ENCODE measurements at places on chromosomes 3 and 15. TPM values are rescaled to one million over a fixed set of nuclear protein-coding genes. Genes with fewer than 3 reads are reported as not detected.

RETNLB gene
- not detected for polyA plus RNA-seq

SLC28A1 gene
- not detected for polyA plus RNA-seq

UBP1 gene
- polyA plus RNA-seq, result 9.0 TPM

OIP5 gene
- 0.18 TPM for polyA plus RNA-seq

NR1I2 gene
- polyA plus RNA-seq, result 0.41 TPM

FAM107A gene
- not detected for polyA plus RNA-seq

EPM2AIP1 gene
- polyA plus RNA-seq, result 6.1 TPM

OSBPL10 gene
- 0.03 TPM for polyA plus RNA-seq

BNIP2 gene
- 92.2 TPM for polyA plus RNA-seq

KBTBD12 gene
- not detected for polyA plus RNA-seq

INTS14 gene
- polyA plus RNA-seq, result 20.4 TPM

GRCh38 chr3:166580561-166580960 is 743.3 kb upstream of the BCHE start:
- no peak overlapping the region for H3K4me3 ChIP-seq
- H3K36me3 ChIP-seq, result no peaks in the 10 kb centered on the region
- no peaks in the 10 kb centered on the region for H3K4me1 ChIP-seq
- H3K27ac ChIP-seq, result no peak overlapping the region

DNA sequence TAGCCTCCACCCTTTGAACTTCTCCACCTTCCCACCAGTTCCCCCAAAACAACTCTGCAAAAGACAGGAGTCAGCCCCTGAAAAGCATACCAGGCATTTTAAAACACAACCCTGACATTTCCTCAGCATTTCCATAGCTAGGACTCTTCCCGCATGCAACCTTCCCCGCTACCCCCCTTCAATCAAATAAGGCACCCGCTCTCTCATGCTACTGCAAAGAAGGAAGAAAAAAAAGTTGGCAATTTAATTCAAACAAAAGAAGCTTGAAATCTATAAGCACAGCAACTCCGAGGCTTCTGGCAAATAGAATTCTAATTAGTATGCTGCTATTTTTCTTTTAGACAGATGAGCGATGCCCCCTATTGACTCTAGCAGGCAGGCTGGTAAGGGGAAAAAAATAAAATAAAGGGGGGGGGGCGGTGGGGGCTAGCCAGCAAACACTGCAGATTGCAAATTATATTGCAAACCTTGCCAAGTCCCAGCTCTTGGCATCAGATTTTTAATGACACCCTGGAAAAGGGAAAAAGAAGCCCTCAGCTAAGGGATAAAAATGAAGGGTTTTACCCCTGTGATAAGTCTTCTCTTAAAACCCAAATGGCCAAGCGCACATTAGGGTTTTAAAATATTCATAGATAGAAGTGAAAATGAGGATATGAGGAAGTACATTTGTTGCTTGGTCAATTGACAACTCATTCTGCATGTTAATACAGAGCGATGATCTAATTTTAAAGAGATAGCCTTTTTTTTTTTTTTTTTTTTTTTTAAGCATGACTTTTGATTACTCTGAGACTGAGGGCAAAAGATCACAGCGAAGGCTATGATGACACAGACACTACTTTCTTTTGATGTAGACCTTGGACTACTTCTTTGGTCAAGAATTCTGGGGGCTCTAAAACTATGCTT is 255.2 kb downstream of the NR2F2 start:
- H3K27ac ChIP-seq, result no peak overlapping the region
- no peaks in the 10 kb centered on the region for H3K36me3 ChIP-seq
- H3K27me3 ChIP-seq, result peaks cover 2% of the 10 kb centered on the region
- no peaks in the 10 kb centered on the region for H3K4me1 ChIP-seq
- H3K4me3 ChIP-seq, result no peak overlapping the region
- DNase-seq, result no peak

DNA sequence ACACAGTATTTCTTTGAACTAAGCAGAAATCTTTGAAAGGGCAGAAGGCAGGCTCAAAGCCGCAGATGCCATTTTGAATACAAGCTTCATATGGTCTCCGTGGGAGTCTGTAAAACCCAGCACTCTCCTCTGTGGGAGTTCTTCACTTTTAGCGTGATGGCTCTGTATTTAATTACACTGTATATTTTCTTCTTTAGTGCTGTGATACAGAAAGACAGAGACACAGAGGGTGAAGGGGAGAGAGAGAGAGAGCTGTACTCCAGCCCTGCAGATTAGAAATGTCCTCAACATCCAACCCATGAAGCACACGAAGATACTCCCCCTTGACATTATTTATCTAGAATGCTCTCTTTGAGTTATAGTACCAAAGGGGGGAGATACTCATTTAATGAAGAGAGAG is 752.6 kb upstream of the NR2F2 start:
- H3K4me3 ChIP-seq, result no peak overlapping the region
- H3K4me1 ChIP-seq, result no peaks in the 10 kb centered on the region

GRCh38 chr3:100865442-100865841 is 127.8 kb downstream of the ABI3BP start:
- H3K27ac ChIP-seq, result no peak overlapping the region
- peaks cover 1% of the 10 kb centered on the region for H3K4me1 ChIP-seq
- H3K4me3 ChIP-seq, result no peak overlapping the region
- no peak for DNase-seq
- H3K36me3 ChIP-seq, result no peaks in the 10 kb centered on the region

DNA sequence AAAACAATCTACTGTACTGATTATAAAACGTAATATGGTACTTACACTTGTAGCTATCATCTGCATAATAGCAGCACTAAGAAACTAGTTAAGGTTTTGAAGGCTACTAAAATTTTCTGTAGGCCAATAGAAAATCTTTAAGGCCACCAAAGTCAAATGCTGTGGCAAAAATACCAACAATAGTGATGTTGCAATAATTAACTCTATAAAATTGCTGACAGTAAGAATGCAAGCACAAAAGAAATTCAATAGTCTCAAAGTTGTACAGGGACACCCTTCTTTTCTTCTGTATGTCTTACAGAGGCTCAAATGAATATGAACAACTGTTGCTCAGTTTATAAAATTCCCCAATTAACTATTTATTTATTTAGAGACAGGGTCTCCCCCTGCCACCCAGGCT is 62.0 kb downstream of the TMCC1 start:
- peaks cover 9% of the 10 kb centered on the region for H3K4me1 ChIP-seq
- H3K36me3 ChIP-seq, result peaks cover 7% of the 10 kb centered on the region
- H3K4me3 ChIP-seq, result no peak overlapping the region
- H3K27me3 ChIP-seq, result no peaks in the 10 kb centered on the region
- H3K27ac ChIP-seq, result no peak overlapping the region

GRCh38 chr3:192408007-192408646 is 319.2 kb downstream of the FGF12 start:
- H3K27me3 ChIP-seq, result peaks cover 45% of the 10 kb centered on the region
- H3K4me1 ChIP-seq, result no peaks in the 10 kb centered on the region
- no peak overlapping the region for H3K27ac ChIP-seq
- peaks cover 2% of the 10 kb centered on the region for H3K36me3 ChIP-seq
- H3K4me3 ChIP-seq, result peak overlapping the region; percentile 58

DNA sequence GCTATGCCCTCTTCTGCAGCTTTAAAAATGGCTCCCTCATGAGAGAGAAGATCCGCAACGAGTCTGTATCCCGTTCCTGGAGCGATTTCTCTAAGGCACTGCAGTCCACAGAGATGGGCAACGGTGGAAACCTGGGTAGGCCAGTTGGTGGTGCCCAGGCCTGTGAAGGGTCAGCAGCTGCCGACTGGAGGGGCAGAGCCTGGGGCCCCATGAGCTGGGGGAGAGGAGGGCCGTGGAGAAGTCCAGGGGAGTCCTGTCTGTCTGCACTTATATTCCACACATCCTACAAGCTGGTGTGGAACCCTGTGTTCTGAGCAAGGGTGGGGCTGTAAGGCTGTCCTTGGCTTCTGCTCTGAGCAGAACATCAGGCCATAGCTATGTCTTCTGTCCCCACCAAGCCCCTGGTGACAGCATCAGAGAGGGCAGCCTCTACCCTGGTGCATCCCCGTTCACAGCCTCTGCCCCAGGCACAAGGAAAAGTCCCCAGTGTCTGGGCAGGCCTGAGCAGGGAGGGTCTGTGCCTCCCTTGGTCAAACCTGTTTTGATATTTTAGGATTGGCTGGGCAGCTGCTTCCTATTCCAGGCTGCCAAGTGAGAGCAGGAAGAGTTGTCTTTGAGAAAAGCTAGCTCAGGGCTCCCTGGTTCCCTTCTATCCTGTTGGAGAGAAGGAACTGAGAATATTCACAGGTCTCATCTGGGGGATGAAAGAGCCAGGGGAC is 29.7 kb downstream of the XYLB start:
- H3K27me3 ChIP-seq, result no peaks in the 10 kb centered on the region
- no peak overlapping the region for H3K4me3 ChIP-seq
- peaks cover 32% of the 10 kb centered on the region for H3K4me1 ChIP-seq
- peaks cover 5% of the 10 kb centered on the region for H3K36me3 ChIP-seq

DNA sequence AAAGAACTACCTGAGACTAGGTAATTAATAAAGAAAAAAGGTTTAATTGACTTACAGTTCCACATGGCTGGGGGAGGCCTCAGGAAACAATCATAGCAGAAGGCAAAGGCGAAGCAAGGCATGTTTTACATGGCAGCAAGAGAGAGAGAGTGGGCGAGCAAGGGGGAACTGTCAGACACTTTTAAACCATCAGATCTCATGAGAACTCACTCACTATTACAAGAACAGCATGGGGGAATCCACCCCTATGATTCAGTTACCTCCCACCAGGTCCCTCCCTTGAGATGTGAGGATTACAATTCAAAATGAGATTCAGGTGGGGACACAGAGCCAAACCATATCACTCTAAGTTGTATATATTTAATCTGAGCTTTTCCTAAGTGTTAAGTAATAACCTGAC is 79.0 kb upstream of the MLF1 start:
- no peaks in the 10 kb centered on the region for H3K36me3 ChIP-seq
- no peak for DNase-seq
- H3K4me3 ChIP-seq, result no peak overlapping the region
- no peak overlapping the region for H3K27ac ChIP-seq
- H3K4me1 ChIP-seq, result no peaks in the 10 kb centered on the region

DNA sequence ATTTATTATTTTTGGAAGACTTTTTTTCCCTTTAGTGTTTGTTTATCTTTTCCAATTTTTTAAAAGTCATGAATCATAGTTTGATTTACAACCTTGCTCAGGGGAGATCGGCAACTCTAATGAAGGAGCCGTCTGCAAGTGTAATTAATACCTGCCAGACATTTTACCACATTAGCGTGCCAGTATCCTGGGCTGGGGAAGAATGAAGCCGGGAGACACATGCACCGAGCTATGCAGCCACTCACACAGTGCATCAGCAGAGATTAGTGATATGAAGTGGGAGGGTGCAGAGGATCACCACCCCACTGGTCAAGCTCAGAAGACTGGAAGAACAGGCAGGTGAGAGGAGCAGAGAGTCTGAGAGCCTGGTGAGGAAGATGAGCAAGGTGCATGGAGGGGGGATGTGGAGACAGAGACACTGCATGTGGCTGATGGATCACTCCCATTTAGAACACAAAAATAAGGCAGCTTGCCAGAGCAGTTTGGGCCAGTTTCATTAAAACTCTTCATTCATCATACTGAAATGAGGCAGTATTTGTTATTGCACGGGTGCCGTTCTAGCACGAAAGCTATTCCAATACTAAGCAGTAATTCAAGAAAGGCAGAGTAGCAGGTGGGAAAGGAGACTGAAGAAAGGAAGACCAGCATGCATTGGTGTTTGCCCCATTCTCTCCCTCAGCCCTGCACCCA is 821.6 kb downstream of the TUSC7 start:
- DNase-seq, result no peak
- H3K27me3 ChIP-seq, result no peaks in the 10 kb centered on the region
- no peaks in the 10 kb centered on the region for H3K4me1 ChIP-seq
- no peak overlapping the region for H3K27ac ChIP-seq
- no peaks in the 10 kb centered on the region for H3K36me3 ChIP-seq
- no peak overlapping the region for H3K4me3 ChIP-seq

- no peak overlapping the region for H3K27ac ChIP-seq
- H3K4me3 ChIP-seq, result no peak overlapping the region
- H3K4me1 ChIP-seq, result no peaks in the 10 kb centered on the region
- DNase-seq, result no peak
- H3K27me3 ChIP-seq, result no peaks in the 10 kb centered on the region
These were observed 218.1 kb downstream of the CLSTN2 start for GRCh38 chr3:140152851-140153639.

DNA sequence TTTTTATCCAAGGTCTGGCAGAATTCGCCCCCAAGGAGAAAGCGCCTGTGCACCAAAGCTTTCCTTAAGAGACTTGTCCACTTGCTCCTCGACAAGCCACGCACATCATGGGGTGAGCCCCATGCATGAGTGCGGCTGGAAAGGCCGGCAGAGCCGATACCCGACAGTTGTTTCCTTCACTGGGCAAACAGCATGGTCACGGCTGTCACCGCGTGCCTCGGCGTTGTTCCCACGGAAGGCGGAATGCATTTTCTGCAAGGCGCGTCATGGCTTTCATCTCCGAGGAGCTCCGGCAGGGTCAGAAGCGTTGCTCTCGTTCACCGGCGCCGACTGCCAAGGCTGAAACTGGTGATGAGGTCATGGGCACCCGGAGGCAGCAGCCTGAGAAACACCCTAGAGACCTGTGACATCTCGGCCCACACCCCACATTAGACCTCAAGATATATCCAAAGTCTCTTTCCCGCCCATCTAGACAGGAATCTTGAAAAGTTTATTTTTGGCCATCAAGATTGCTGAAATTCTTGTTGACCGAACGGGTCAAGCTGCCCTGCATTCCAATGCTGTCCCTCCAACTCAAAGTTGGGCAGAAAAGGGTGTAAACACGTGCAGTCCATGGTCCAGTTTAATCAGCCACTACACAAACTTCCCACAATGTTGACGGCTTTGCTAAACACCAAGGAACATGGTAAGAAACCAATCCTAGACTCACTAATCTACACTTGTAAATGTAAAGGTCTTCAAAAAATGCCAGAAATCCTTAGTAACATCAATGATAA is 604 bp upstream of the TJP1 start:
- peaks cover 53% of the 10 kb centered on the region for H3K27me3 ChIP-seq
- H3K36me3 ChIP-seq, result no peaks in the 10 kb centered on the region
- H3K4me3 ChIP-seq, result peak overlapping the region; percentile 54

GRCh38 chr15:38859574-38859973 is 295.0 kb upstream of the RASGRP1 start:
- H3K4me1 ChIP-seq, result no peaks in the 10 kb centered on the region
- H3K4me3 ChIP-seq, result no peak overlapping the region
- no peak overlapping the region for H3K27ac ChIP-seq
- no peak for DNase-seq
- H3K36me3 ChIP-seq, result no peaks in the 10 kb centered on the region

- DNase-seq, result no peak
- H3K4me1 ChIP-seq, result no peaks in the 10 kb centered on the region
- H3K27me3 ChIP-seq, result no peaks in the 10 kb centered on the region
- no peak overlapping the region for H3K27ac ChIP-seq
- no peak overlapping the region for H3K4me3 ChIP-seq
These were observed 143.7 kb downstream of the ISL2 start for GRCh38 chr15:76480267-76480666.

DNA sequence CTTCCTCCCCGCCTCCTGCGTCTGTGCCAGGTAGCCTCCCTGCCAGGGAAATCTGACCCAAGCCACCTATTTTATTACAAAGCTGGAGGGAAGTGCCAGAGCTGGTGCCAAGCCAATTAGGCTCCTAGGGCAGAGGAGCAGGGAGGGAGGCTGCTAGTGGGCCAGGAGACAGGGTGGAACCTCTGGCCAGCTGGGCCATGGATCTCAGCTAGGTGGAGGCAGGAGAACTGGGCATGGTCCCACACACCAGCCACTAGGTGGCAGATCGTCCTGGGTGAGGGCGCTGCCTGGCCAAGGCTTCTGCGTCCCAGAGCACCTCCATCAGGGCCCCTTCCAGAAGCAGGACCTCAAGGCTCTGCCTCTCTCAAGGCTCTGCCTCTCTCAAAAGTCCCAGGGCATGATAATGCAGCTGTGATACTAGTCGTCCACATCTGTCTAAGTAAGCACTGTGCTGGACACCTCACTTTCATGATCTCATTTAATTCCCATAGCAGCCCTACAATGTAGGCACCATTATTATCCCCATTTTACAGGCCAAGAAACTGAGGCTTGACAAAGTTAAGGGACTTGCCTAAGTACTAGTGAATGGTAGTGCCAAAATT is 4.5 kb upstream of the RFT1 start:
- no peaks in the 10 kb centered on the region for H3K27me3 ChIP-seq
- no peaks in the 10 kb centered on the region for H3K36me3 ChIP-seq
- H3K4me1 ChIP-seq, result peaks cover 16% of the 10 kb centered on the region
- H3K27ac ChIP-seq, result no peak overlapping the region
